ENCODE measurements at places on chromosomes 5 and 9.

DNA sequence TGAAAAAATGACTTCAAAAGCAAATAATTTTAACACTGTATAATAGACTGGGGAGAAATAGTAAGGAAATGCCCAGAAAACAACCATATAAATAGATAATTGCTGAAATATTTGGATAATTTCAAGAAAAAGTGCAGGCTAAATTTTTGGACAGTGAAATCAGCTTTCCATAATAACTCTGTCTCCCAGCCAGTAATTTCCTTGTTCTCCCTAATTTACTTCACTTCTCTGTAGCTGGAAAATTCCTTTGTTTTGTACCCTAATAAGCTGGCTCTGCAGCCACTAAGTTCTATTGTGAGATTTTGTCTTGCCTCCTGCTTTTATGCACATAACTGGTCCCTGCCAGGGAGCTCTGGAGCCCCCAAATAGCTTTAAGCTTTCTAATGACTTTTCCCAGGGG lies 27.7 kb downstream of the PRDM6 start:
- DNase-seq, result peak; percentile 54

GRCh38 chr9:114742947-114743346 lies 61.0 kb upstream of the TEX48 start:
- DNase-seq, result no peak

DNA sequence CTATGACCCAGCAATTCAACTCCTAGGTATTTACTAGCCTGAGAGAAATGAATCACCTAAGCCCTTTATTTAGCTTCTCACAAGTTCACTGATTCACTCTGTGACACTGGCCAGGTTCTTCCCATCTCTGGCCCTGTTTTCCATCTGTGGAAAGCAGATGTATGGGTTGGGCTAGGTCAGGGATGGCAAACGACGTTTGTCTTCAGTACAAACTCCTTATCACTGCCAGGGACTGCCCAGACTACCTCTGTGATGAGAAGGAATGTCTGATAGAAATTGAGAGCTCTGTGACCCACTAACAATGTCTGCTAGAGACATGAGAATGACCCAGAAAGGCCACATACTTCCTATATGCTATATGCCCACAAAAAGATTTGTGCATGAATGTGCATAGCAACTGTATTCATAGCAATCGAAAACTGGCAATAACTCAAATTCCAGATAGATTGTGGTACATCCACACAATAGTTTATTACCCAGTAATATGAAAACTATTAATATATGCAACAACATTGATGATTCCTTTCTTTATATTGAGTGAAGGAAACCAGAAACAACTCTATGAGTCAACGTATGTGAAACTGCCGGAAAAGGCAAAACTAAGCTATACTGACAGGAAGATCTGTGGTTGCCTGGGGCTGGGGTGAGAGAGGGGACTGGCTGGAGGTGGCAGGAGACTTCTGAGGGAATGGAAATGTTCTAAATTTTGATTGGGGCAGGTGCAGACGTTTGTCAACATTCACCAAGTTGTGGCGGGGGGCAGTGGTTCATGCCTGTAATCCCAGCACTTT lies 32.0 kb upstream of the ADAM19 start:
- peak; percentile 87 for DNase-seq

- no peak for DNase-seq
These were observed 2.7 kb upstream of the DNAJC25 start for GRCh38 chr9:111628411-111628810.

DNA sequence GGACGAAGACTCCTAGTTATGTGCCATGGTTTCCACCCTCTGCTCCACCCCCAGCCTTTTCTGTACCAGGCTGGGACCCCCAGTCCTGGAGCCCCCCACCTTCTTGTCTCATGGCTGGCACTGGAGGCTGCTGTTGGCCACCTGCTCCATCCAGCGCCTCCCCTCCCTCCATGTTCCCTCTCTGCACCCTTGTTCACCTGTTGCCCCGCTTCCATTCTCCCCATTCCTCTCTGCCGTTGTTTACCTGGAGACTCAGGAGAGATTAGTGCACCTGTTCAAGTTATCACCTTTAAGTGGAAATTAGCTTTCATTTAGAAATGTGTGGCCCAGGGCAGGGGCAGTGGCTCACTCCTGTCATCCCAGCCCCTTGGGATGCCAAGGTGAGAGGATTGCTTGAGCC lies 7.2 kb downstream of the NTMT1 start:
- DNase-seq, result no peak

DNA sequence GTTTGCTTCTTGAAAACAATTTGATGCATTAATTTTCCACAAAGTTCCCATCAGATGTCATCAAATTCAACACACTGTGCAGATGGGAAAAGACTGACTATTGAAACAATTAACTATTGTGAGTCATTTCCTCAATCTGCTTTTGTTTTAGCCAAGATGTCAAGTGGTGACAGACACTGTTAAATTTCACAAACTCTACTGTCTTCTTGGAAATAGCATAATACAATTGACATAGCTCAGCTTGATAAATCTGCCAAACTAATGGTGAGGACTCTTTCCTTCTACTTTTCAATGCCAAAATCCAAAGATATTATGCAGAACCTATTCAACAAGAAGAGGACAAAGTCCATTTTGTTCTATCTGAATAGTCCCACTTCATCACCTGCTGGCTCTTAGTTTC lies 242.3 kb downstream of the CAAP1 start:
- peak; percentile 3 for DNase-seq

DNA sequence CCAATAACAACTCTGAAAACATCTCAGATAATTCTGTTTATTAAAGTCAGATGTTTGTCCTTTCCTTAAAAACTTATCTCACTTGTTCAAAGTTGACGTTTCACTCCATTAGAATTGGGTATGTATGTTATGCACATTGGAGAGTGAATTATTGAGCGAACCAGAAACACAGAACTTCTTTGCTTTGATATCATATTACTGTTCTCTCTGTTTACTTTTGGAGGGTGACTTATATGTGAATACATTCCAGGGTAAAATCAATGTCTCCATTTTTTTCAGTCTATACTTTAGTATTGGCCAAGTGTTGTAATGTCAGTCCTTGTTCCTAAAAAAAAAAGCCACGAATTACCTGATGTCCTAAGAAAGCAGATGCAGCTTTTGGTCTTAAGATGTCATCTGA lies 307.4 kb downstream of the CSNK1G3 start:
- DNase-seq, result peak; percentile 69

GRCh38 chr5:317086-317811 lies 4.3 kb upstream of the AHRR start:
- DNase-seq, result peak; percentile 78

DNA sequence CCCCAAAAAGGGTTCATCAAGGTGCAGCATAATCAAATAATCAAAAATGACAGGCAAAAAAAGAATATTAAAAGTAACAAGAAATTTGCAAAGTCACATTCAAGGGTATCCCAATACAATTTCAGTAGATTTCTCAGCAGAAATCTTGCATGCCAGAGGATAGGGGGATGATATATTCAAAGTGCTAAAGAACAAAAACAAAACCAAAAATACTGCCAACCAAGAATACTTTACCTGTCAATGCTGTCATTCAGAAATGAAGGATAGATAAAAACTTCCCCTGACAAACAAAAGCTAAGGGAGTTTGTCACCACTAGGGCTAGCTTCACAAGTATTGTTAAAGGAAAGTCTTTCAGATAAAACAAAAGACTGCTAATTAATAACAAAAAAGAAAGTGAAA lies 68.7 kb upstream of the EDIL3 start:
- no peak for DNase-seq

GRCh38 chr5:141672841-141673813 lies 8.9 kb downstream of the ARAP3 start:
- no peak for DNase-seq

DNA sequence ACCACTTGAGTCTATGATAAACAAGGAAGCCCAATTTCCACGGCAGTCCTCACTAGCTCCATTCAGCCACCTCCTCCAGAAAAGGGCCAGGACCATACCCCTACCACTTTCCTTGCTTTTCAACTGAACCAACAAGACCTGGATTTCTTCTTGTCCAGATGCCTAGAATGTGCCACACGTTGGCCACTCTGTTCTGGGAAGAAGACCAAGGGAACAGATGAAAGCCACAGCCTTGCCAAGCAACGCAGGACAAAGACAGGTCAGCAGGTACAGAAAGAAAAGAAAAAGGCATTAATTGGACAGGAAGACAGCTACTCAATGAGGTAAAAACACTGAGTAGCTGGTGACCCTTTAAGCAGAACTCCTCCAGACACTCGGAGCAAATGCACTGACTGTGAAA lies 2.2 kb downstream of the CCNJL start:
- DNase-seq, result no peak

DNA sequence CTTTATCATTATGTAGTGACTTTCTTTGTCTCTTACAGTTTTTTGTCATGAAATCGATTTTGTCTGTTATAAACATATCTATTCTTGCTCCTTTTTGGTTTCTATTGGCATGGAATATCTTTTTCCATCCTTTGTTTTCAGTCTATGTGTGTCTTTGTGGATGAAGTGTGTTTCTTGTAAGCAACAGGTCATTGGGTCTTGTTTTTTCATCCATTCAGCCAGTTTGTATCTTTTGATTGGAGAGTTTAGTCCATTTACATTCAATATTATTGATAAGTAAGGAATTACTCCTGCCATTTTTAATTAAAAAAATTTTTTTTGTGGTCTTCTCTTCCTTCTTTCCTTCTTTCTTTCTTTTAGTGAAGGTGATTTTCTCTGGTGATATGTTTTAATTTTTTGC lies 194.1 kb downstream of the GDNF start:
- DNase-seq, result no peak

DNA sequence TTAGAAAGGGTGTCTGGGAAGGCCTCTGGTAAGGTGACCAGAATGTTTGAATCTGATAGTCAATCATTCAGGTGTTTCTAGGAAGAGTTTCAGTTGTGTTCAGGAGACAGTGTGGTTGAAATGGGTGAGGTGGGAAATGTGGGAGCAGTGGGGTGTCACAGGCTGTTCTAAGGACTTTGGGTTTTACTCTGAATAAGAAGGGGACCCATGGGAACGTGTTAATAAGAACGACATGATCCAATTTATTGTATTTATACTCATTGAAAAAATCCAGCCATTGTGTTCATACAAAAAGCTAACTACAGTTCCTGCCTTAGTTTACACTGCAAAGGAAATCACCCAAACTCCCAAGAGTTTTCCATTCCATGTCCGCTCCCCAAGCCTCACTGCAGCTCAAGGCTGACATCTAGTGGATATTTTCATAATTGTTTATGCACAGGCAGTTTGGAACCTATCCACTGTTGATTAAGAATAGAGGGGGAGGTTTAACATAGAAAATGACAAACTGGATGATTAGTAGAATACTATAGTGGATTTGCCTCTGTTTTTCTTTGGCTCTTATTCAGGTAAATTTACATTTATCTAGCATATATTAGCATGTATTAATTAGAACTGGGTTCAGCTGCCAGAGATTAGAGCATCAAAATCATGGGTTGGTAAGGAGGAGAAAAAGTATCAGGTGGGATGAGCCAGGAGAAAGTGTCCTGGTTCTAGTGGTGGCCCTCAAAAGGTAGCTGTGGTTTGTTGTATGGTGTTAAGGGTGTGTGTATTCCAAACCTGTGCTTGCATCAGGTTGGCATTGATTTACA lies 17.7 kb downstream of the CAVIN4 start:
- peak; percentile 67 for DNase-seq

GRCh38 chr9:33439731-33440130 lies 7.7 kb downstream of the AQP3 start:
- DNase-seq, result no peak

DNA sequence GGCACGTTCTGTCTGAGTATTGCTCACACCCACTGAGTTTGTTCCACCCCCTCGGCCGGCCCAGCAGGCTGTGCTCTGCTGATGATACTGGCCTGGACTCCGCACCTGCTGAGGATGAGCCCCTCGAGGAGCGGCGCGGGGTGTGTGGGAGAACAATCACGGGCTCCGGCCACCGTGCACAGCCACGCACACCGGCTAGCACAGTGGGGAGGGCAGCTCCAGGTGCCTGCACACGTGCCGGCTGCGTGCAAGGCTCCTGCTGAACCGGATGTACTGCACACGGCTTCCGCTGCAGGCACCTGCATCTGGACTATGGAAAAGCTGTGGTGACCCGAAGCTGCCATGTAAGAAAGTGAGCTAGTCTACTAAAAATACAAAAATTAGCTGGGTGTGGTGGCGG lies 485.2 kb upstream of the CDH9 start:
- no peak for DNase-seq

DNA sequence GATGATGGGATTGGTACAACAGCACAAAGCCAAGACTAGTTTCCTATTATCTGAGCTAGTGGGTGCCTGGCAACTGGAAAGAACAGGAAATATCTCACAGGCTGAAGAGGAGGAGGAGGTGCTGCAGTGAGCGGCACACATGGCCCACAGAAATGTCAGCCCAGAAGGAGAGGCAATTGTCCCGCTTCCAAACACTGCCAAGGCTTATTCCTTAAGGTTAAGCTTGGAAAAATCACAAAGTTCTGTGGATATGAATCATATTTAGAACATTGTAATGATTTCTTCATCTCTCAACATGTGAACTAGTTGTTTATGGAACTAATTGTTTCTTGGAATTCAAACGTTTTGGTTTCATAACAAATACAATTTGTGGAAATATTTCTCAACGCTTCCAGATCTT lies 1019.5 kb upstream of the SEMA6A start:
- DNase-seq, result peak; percentile 39

- DNase-seq, result peak; percentile 20
These were observed 37.5 kb downstream of the MAMDC2 start for GRCh38 chr9:70081120-70081495.

DNA sequence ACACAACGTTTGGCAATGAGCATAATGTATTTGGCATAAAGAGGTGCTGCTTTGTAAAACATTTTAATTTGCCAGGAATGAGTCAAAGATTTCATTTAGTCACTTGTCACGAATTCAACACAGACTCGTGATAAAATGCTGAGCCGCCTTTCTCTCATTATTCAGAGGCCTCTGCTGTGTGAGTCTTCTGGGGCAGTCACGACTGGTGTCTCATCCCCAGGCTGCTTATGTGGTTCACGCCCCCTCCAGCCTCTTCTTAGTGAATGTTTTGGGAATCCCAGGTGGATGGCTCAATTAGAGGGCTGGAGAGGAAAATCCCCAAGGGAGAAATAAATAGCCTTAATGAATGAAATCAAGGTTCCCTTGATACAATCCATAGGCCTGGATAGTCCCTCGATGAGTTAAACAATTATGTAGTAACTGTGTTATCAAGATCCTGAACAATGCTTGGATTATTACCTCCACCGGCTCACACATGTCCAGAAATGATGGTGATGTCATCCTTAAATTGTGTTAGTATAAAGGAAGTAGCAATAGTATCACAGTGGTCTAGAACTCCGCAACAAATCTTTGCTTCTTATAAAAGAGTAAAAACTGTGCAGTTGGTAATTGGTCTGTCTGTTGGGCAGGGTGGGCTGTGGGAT lies 192.1 kb upstream of the ADAMTS16 start:
- DNase-seq, result no peak

GRCh38 chr9:120985819-120986222 lies 59.2 kb upstream of the TRAF1 start:
- DNase-seq, result peak; percentile 44

DNA sequence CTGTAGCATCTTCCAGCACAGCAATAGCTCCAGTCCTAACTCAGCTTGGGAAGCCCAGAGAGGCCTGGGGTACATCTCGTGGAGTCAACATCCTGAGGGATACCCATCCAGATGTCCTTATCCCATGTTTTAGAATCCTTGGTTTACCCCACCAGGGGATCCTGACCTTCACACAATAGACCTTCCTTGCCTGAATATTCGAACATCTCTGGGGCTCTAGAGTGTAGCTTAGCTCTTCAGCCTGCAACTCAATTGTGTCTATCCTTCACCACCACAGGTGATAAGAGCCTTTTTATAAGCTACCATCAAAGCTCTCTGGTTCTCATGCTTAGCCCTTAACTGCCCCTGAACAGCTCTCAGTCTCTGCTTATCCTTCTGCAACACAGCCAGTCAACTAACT lies 7.5 kb upstream of the RALGPS1 start:
- DNase-seq, result no peak

- DNase-seq, result no peak
These were observed 114.1 kb downstream of the PCSK5 start for GRCh38 chr9:76004526-76004925.
